H9 (cell line): ENCODE measurements at places on chromosomes 5 and 9.

- H3K36me3 ChIP-seq, result no peaks in the 10 kb centered on the region
- no peak overlapping the region for H3K27ac ChIP-seq
- no peak overlapping the region for H3K4me3 ChIP-seq
- H3K4me1 ChIP-seq, result no peaks in the 10 kb centered on the region; the same call in 1 of the 2 replicates
- no peak for DNase-seq
These were observed 6.3 kb downstream of the ANXA6 start for GRCh38 chr5:151151263-151151660.

DNA sequence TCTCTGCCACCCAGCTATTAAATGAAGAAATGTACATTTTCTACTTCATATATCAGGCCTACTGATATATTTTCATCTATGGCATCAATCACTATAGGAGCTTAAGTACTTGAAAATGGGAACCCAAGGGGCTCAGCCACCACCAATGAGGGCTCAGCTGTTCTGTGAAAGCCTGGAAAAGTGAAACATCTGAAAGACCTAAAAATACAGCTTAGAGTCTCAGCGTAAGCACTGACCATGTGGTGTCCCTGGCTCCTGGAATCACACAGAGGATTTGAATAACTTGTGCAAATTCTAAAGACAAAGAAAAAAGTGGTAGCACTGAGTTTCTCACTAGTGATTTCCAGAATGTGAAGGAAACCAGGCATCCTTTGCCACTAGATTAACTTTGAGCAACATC, 64.5 kb downstream of the PTPRD start:
- H3K27ac ChIP-seq, result no peak overlapping the region
- no peaks in the 10 kb centered on the region for H3K4me1 ChIP-seq
- no peaks in the 10 kb centered on the region for H3K27me3 ChIP-seq
- no peak overlapping the region for H3K4me3 ChIP-seq

DNA sequence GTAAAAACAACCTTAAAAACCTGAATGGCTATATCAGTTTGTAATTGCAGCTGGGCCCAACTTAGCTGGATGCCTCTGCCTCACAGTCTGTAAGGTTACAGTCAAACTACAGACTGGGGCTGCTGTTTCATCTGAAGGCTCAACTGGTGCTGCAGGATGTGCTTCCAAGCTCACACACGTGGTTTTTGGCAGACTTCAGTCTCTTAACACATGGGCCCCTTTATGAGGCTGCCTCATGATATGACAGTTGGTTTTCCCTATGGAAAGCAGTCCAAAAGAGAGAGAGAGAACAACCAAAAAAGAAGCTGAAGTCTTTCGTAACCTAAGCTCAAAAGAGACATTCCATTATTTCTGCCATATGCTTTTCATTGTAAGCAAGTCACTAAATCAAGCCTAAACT, 27.4 kb downstream of the CTSL start:
- H3K4me3 ChIP-seq, result no peak overlapping the region
- H3K4me1 ChIP-seq, result no peaks in the 10 kb centered on the region
- peaks cover 6% of the 10 kb centered on the region for H3K36me3 ChIP-seq
- no peaks in the 10 kb centered on the region for H3K27me3 ChIP-seq

DNA sequence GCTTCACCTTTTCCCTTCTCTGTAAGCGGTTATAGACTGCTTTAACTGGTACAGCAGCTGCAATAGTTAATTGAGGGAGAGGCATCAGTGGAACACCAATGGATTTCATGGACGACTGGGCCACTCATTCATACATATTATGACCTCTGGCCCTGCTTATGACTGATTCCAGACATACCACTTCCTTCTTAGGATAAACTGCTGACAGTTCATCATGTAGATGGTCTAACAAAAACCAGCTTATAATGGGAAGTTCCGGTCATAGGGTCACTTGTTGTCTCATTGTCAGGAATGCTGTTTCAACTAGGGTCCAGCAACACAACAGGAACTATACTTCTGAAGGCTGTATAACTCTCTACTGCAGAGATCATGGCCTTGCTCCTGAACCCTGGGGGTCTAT, 265.2 kb upstream of the RASA1 start:
- no peak for DNase-seq
- no peak overlapping the region for H3K27ac ChIP-seq
- no peak overlapping the region for H3K4me3 ChIP-seq
- no peaks in the 10 kb centered on the region for H3K4me1 ChIP-seq

DNA sequence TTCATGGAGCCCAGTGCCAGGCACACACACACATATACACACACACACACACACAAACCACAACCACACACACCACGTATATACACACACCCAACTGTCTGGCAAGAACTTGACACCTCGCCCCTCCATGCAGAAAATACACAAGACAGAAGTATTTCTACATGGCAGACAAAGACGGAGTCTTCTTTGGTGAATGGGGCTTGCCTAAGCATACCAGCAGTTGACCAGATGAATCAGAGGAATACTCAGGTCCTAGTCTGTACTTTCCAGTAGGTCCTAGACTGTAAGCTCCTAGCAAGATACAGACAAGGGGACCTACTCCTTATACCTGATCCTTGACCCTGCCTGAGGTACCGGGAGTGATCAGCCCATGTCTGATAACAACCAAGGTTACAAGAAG, 60.1 kb downstream of the SIL1 start:
- H3K4me1 ChIP-seq, result no peaks in the 10 kb centered on the region
- no peak for DNase-seq
- H3K36me3 ChIP-seq, result no peaks in the 10 kb centered on the region
- no peak overlapping the region for H3K4me3 ChIP-seq
- no peak overlapping the region for H3K27ac ChIP-seq

DNA sequence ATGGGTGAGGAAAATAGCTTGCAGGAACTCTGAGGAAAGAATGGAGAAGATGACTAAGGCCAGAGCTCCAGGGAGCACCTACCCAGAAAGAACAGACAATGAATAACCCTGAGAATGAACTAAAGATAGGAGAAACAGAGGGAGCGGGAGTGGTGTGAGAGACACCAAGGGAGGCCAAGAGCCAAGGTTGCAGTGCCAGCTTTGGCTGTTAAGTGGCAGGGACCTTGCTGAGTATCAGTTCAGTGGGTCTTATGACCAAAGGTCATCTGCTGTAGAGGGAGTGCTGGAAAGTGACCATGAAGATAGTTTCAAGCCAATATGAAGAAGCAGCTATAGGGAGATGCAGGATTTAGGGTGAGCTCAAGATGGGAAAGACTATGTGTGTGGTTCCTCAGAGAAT, 16.7 kb downstream of the P4HA2 start:
- H3K27ac ChIP-seq, result no peak overlapping the region
- DNase-seq, result no peak
- no peaks in the 10 kb centered on the region for H3K4me1 ChIP-seq
- H3K4me3 ChIP-seq, result no peak overlapping the region
- no peaks in the 10 kb centered on the region for H3K27me3 ChIP-seq

- DNase-seq, result no peak
- H3K27me3 ChIP-seq, result no peaks in the 10 kb centered on the region
- H3K4me1 ChIP-seq, result no peaks in the 10 kb centered on the region; the same call in 1 of the 2 replicates
- H3K4me3 ChIP-seq, result no peak overlapping the region
- H3K27ac ChIP-seq, result no peak overlapping the region
These were observed 231.7 kb downstream of the CTNND2 start for GRCh38 chr5:11672385-11673085.

DNA sequence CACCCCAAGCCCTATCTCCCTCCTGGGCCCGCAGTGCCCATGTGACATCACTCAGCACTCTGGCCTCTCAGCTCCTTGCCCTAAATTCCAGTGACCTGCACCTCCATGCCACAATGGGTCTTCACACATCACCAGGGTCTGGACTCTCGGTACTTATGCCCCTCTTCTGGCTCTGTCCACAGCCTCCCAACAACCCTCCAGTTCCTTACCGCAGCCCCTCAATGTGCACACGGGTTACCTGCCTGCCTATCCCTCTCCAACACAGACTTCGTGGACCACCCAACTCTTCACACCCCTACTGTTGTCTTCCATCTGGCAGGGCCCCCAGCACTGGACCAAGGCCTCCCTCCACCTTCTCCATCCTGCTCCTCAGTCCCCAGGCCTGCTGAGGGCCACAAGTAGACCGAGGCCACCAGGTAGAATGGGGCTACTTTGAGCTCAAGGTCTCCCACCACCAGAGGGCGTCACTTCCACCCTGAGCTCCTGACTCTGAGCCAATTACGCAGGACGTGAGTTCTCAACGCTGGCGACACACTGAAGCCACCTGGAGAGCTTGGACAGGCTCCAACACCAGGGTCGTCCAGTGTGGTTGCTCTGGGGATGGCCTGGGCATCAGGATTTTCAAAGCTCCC, 172.1 kb downstream of the GABBR2 start:
- H3K4me3 ChIP-seq, result no peak overlapping the region
- no peaks in the 10 kb centered on the region; the same call in 2 of the 3 replicates for H3K36me3 ChIP-seq
- no peaks in the 10 kb centered on the region for H3K4me1 ChIP-seq
- DNase-seq, result peak; percentile 76

GRCh38 chr5:26681861-26682260, 356.5 kb downstream of the CDH9 start:
- no peaks in the 10 kb centered on the region for H3K27me3 ChIP-seq
- H3K27ac ChIP-seq, result no peak overlapping the region
- H3K36me3 ChIP-seq, result peaks cover 6% of the 10 kb centered on the region
- H3K4me3 ChIP-seq, result no peak overlapping the region

DNA sequence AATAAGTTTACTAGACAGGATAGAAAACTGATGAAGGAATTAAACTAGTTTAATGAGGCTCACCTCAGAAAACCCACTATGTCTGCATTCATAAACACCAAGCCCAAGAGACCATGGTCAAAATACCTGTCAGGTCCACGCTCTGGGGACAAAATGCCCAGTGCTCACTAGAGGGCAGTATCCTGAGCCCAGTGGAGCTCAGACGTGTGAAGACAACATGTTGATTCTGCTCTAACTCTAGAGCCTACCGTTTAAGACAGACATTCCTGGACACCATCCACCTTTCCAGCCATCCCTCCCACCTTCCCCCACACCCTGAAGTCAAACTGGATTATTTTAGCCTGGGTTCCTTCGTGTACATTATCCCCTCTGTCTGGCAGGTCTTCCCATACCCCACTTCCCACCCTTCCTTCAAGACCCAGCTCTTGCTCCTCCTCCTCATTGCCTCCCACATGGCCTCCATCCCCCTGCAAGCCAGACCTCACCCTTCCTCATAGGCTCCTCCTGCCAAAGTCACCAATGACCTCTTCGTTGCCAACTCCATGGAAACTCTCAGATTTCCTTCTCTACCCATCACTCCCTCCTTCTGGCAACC, 142.3 kb upstream of the FSTL4 start:
- H3K27me3 ChIP-seq, result no peaks in the 10 kb centered on the region; the same call in none of the 2 replicates
- no peaks in the 10 kb centered on the region for H3K36me3 ChIP-seq
- H3K4me3 ChIP-seq, result no peak overlapping the region
- H3K4me1 ChIP-seq, result no peaks in the 10 kb centered on the region

DNA sequence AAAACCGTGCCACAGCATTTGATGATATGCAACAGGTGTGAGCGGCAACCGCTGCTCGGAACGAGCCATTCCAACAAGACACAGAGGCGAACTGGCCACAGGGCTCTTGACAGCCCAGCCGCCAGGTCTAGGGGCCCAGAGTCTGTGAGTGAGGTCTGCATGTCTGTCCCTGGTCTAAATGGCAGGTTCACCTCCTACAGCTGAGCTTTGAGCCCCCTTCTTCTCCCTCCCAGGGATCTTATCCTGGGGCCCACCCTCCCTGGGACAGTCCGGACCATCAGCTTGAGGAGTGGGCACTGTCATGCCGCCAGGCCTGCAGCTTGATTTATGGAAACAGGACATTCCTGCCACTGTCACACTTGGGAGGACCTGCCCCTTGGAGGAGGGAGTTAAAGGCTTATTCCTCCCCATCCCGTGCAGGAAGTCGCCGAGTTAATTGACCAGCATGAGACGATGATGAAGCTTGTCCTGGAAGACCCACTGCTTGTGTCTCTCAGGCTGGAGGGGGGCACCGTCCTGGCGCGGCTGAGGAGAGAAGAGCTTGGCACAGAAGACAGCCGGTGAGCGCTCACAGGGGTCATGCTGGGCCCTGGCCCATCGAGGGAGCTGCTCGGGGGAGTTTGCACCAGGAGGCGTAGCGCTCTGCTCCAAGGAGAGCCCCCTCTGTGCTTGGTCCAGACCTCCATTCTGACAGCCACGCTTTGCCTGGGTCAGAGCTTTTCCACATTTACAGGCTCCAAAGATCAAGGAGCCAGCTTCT, 35.5 kb upstream of the LRRC14B start:
- H3K4me1 ChIP-seq, result no peaks in the 10 kb centered on the region
- peaks cover 83% of the 10 kb centered on the region for H3K36me3 ChIP-seq
- H3K4me3 ChIP-seq, result no peak overlapping the region
- H3K27ac ChIP-seq, result no peak overlapping the region

- no peaks in the 10 kb centered on the region for H3K27me3 ChIP-seq
- DNase-seq, result no peak
- no peak overlapping the region for H3K27ac ChIP-seq
- H3K36me3 ChIP-seq, result no peaks in the 10 kb centered on the region
- H3K4me3 ChIP-seq, result no peak overlapping the region
These were observed 179.4 kb upstream of the SPEF2 start for GRCh38 chr5:35438288-35438687.

DNA sequence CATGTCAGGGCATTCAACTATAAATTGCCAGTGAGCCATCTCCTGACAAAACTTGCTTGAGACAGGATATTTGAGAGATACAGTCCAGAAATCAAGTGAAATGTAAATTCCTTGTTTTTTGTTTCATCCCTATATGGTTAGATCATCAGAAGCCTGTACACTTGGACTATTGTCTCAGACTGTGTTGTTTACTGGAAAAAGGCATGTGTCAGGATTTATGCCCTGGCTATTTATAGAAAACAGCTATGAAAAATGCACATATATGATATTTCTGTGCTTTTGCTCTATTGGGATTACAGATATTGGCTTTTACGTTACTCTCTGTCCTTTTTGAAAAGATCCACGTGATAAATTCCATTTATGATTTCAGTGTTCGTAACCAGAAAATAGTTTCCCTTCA, 44.2 kb downstream of the IL31RA start:
- H3K36me3 ChIP-seq, result peaks cover 4% of the 10 kb centered on the region
- no peaks in the 10 kb centered on the region for H3K4me1 ChIP-seq
- DNase-seq, result no peak
- no peaks in the 10 kb centered on the region for H3K27me3 ChIP-seq
- no peak overlapping the region for H3K4me3 ChIP-seq

- DNase-seq, result no peak
- no peaks in the 10 kb centered on the region for H3K36me3 ChIP-seq
- no peak overlapping the region for H3K27ac ChIP-seq
- H3K27me3 ChIP-seq, result no peaks in the 10 kb centered on the region
- H3K4me1 ChIP-seq, result no peaks in the 10 kb centered on the region; the same call in 1 of the 2 replicates
- H3K4me3 ChIP-seq, result no peak overlapping the region
These were observed 120.8 kb upstream of the ZNF608 start for GRCh38 chr5:124867137-124867704.

DNA sequence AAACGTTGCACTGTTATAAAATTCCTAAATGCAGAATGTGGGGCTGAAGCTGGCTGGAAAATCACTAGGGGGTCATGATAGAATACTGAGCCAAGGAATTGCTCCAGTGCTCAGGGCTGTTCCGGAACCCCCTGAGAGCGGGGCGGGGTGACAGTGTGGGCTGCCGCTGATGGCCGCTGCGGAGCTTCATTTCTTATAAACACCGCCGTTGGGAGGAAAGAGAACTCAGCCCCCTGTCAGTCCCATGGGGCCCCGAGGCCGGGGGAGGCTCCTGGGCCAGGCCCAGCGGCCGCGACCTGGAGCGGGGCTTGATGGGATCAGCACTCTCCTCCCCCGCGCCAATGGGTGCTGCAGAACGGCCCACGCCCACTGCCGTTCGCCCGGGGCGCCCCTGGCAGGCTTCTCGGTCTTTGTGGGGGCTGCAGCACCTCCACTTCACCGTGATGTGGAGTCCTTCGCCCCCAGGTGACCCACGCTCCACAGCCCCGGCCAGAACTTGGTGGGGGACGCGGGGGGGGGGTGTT, 5.2 kb upstream of the IRF1 start:
- peak; percentile 69 for DNase-seq
- H3K27me3 ChIP-seq, result no peaks in the 10 kb centered on the region; the same call in 1 of the 2 replicates
- H3K27ac ChIP-seq, result no peak overlapping the region
- 0 out of 2 replicates have a peak, but pooled peaks cover 3% of the 10 kb centered on the region for H3K4me1 ChIP-seq
- peak overlapping the region; percentile 92 for H3K4me3 ChIP-seq
- no peaks in the 10 kb centered on the region for H3K36me3 ChIP-seq
